ENCODE measurements at places on chromosomes 7 and 10.

GRCh38 chr10:113045147-113046055, 95.4 kb downstream of the TCF7L2 start:
- no peak for DNase-seq
- H3K36me3 ChIP-seq = no peaks in the 10 kb centered on the region
- H3K4me1 ChIP-seq = peaks cover 51% of the 10 kb centered on the region

GRCh38 chr7:29282819-29283414, 88.3 kb downstream of the CHN2 start:
- H3K27me3 ChIP-seq = no peaks in the 10 kb centered on the region
- no peaks in the 10 kb centered on the region for H3K36me3 ChIP-seq
- H3K27ac ChIP-seq = no peak overlapping the region

DNA sequence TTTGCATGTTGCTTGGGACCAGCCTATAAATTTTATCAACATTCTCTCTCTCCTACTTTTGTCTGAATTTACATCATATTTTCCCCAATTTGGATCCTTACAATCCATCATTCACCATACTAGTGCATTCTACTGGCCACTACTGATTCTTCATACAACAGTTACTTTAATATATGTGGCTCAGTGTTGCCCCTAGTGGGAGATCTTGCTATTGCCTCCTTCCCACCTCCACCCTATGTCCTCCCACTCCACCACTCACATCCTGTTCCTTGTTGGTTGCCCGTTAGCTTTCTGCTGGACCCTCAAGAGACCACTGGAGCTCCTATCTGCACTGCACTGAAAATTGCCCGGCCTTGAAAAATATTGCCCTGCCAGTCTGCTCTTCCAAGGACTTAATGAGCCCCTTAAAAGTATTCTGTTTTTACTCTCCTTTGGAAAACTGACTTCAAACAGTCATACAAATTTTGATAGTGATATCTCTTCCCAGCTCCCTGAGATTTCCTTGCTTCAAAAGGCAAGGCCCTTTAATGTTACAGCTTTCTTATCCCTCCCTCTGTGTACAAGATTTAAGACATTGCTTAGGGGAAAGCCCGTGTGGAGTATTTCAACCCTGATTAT, 243.2 kb upstream of the TMEM229A start:
- H3K36me3 ChIP-seq = no peaks in the 10 kb centered on the region
- no peak overlapping the region for H3K4me3 ChIP-seq
- H3K27me3 ChIP-seq = no peaks in the 10 kb centered on the region
- H3K27ac ChIP-seq = no peak overlapping the region
- DNase-seq = no peak
- H3K4me1 ChIP-seq = no peaks in the 10 kb centered on the region

- H3K36me3 ChIP-seq = no peaks in the 10 kb centered on the region
- peaks cover 17% of the 10 kb centered on the region for H3K4me1 ChIP-seq
- no peak overlapping the region for H3K4me3 ChIP-seq
- H3K27me3 ChIP-seq = no peaks in the 10 kb centered on the region
- DNase-seq = no peak
- H3K27ac ChIP-seq = no peak overlapping the region
Observed at GRCh38 chr10:129104266-129105045, 362.6 kb upstream of the MGMT start.

DNA sequence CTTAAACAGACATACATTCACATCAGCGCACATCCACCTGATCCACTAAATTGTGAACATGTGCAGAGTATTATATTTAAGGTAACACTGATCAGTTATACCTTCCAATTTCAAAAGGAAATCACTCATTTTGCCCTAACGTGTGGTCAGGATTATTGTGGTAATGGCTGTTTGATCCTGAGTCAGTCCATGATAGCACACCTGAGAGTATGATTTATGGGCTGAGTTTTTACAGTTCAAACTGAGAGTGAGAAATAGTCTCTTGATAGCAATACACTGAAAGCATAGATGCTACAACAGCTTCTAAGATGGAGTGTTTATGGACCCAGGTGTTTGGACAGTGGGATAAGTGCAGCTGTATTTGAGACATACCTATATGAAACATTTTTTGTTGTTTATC, 96.7 kb downstream of the KIF20B start:
- no peak overlapping the region for H3K4me3 ChIP-seq
- DNase-seq = no peak
- no peaks in the 10 kb centered on the region for H3K36me3 ChIP-seq
- H3K27me3 ChIP-seq = no peaks in the 10 kb centered on the region
- peaks cover 17% of the 10 kb centered on the region for H3K4me1 ChIP-seq

- H3K36me3 ChIP-seq = no peaks in the 10 kb centered on the region
- H3K4me3 ChIP-seq = no peak overlapping the region
- H3K4me1 ChIP-seq = peaks cover 14% of the 10 kb centered on the region
- DNase-seq = no peak
Observed at GRCh38 chr10:43680035-43680434, 31.4 kb upstream of the ZNF32 start.

- no peak overlapping the region for H3K4me3 ChIP-seq
- peaks cover 22% of the 10 kb centered on the region for H3K4me1 ChIP-seq
- no peaks in the 10 kb centered on the region for H3K36me3 ChIP-seq
- no peaks in the 10 kb centered on the region for H3K27me3 ChIP-seq
- DNase-seq = no peak
- H3K27ac ChIP-seq = no peak overlapping the region
Observed at GRCh38 chr10:69316313-69317059, 38.2 kb downstream of the HK1 start.

GRCh38 chr7:159000859-159001435, 143.7 kb downstream of the VIPR2 start:
- DNase-seq = no peak
- H3K4me1 ChIP-seq = peaks cover 4% of the 10 kb centered on the region
- no peaks in the 10 kb centered on the region for H3K27me3 ChIP-seq

DNA sequence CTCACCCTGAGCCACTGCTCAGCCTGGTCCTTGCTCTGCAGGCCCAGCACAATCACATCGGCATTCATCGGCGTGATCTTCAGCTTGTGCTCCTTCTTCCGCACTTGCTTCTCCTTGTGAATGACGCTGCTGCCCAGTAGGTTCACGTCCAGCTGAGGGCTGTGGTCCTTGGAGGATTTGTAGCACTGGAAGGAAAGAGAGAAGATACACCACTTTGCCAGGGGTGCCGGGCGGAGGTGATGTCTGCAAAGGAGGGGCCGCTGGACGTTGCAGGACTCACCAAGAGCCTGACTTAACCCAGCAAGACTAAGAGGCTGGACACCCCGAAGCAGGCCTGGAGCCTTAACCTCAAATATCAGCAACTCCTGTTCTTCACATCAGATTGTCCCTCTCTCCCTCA, 74.8 kb downstream of the VWA2 start:
- H3K36me3 ChIP-seq = no peaks in the 10 kb centered on the region
- no peak overlapping the region for H3K4me3 ChIP-seq
- no peak overlapping the region for H3K27ac ChIP-seq
- H3K27me3 ChIP-seq = no peaks in the 10 kb centered on the region

DNA sequence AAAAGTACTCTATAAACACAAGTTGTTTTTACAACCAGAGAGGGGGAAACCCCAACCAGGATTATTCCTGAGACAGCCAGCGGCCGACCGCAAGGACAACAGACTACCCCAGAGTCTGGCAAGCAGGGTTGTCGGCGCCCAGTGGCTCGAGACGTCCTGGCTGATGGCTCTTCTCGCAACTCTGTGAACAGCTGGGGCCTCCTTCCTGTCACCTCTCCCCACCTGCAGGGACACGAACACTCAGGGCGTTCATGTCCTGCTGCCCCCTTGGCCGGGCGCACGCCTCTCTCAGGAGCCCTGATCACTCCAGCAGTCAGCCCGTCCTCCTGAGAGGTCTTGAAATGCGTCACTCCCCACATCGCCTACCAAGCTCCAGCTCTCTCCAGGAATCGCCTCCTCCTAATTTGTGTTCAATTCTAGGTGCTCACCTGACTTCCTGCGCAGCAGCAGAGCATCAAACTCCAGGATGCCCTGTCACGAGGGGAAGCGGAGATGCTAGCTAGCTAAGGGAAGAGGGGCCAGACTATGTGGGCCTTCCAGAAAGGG, 66.4 kb upstream of the TNRC18 start:
- H3K4me3 ChIP-seq = no peak overlapping the region
- H3K4me1 ChIP-seq = peaks cover 1% of the 10 kb centered on the region
- DNase-seq = no peak
- no peak overlapping the region for H3K27ac ChIP-seq
- H3K36me3 ChIP-seq = peaks cover 9% of the 10 kb centered on the region
- H3K27me3 ChIP-seq = no peaks in the 10 kb centered on the region

GRCh38 chr7:157312941-157313340, 23.9 kb upstream of the DNAJB6 start:
- no peak for DNase-seq
- no peak overlapping the region for H3K27ac ChIP-seq
- no peaks in the 10 kb centered on the region for H3K27me3 ChIP-seq
- no peaks in the 10 kb centered on the region for H3K36me3 ChIP-seq

- no peak for DNase-seq
- H3K4me1 ChIP-seq = no peaks in the 10 kb centered on the region
- H3K27me3 ChIP-seq = no peaks in the 10 kb centered on the region
- no peak overlapping the region for H3K27ac ChIP-seq
Observed at GRCh38 chr7:1810521-1810920, 140.4 kb downstream of the ELFN1 start.

DNA sequence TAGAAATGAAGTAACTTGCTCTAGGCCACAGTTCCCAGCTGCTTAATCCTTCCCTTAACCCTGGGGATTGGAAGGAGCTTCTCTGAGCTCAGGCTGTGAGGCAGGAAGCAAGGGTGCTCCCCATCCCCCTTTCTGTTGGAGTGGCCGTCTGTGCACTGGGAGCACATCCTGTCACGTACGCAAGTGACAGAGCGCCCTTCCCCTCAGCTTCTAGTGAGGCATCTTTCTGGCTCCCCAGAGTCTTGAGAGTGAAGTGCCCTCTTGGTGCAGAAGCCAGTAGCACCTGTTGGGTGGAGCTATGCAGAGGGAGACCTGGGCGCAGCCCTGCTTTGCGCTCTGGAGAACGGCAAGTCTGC, 47.8 kb downstream of the SHH start:
- peaks cover 3% of the 10 kb centered on the region for H3K4me1 ChIP-seq
- DNase-seq = no peak
- H3K36me3 ChIP-seq = peaks cover 30% of the 10 kb centered on the region
- no peak overlapping the region for H3K4me3 ChIP-seq
- no peak overlapping the region for H3K27ac ChIP-seq

DNA sequence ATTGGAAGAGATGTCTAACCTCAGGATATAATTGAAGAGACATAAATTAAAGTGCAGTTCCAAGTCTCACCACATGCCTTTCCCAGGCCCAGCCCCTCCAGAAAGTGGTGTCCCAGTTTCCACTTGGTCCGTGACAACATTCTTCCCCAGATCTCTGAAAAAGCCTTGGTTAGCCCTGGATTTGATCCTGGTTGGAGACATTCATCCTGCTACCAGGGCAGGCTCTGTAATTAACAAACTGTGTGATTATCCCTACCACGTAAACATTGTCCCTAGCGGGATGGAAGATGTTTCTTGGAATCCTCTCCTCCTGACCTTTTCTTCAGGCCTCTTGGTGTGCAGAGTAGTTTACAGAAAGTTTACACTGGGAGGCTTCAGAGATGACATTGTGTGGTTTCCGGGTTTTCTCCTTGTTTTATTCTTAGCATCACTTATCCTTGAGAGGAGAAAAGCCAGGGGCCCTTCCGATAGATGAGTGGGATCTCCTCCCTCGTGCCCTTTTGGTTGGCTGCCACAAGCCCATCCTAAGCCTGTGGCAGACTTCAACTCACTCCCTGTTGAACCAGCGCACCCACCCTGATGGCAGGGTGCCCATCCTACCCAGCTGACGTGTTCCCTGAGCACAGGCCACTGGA, 83.8 kb downstream of the COL13A1 start:
- no peak overlapping the region for H3K4me3 ChIP-seq
- no peaks in the 10 kb centered on the region for H3K27me3 ChIP-seq
- no peaks in the 10 kb centered on the region for H3K4me1 ChIP-seq
- peaks cover 3% of the 10 kb centered on the region for H3K36me3 ChIP-seq
- DNase-seq = no peak

- no peak overlapping the region for H3K27ac ChIP-seq
- no peaks in the 10 kb centered on the region for H3K27me3 ChIP-seq
- DNase-seq = no peak
Observed at GRCh38 chr10:28858646-28859045, 181.3 kb downstream of the BAMBI start.

DNA sequence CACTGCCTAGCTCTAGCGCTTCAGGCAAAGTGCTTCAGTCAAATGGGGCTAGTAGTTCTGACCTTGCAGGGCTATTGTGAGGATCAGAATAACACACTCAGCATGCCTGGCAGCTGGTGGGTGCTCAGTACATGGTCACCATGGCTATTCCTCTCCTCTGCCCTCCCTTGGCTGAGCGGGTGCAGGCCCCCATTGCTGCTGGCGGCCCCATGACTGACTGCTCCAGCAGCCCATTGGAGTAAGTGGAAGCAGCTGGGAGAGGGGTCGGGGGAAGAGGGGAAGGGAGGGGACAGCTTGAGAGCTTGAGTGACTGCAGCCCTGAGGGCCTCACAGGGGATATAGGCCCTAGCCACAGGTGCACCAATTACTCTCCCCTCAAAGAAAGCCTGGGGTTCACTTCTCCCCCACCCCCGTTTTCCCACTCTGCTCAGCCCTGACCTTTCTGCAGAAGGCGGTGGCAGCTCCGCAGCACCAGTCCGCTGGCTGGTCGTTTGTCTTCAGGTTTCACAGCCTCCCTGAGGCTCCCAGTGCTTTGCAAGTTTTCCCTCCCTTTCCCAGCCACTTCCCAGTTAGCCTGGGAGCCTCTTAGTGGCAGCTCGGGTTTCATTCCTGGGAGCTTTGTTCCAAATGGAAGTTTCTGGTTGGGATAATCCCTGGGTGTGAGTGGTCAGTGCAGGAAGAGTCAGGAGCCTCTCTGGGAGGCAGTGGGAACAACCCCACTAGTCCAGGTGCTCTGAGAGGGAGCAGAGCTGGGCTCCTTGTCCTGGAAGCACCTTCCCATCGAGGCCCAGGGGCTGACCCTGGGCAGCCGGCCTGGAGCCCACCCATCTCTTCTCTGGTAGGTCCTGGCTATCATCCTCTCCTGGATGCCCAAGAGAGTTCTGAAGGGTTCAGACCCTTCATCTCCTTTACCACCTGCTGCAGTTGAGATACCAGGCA, 16.3 kb downstream of the FGF8 start:
- DNase-seq = no peak
- H3K36me3 ChIP-seq = no peaks in the 10 kb centered on the region
- H3K27ac ChIP-seq = no peak overlapping the region
- H3K27me3 ChIP-seq = no peaks in the 10 kb centered on the region
- no peaks in the 10 kb centered on the region for H3K4me1 ChIP-seq

- no peaks in the 10 kb centered on the region for H3K36me3 ChIP-seq
- no peak for DNase-seq
- no peaks in the 10 kb centered on the region for H3K4me1 ChIP-seq
- no peak overlapping the region for H3K4me3 ChIP-seq
- H3K27me3 ChIP-seq = no peaks in the 10 kb centered on the region
Observed at GRCh38 chr10:114206902-114207301, 27.7 kb downstream of the TDRD1 start.

DNA sequence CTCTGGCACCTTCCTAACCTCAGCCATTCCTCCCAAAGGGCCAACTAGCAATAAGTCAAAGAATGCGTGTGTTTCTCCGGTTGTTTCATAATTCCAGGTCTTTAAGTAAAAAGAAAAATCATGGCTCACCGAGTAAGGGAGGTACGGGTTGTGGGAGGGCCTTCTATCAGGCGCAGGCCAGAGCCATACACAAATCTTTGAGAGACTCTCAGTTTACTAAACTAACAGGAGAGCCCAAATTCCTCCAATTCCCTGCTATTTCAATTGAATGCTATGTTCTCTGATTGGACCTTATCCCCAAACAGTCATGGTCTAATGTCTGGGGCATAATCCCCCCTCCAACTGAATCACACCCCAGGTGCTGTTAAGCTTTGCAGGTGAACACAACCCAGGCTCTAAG, 26.2 kb upstream of the SLF2 start:
- no peaks in the 10 kb centered on the region for H3K27me3 ChIP-seq
- H3K4me1 ChIP-seq = no peaks in the 10 kb centered on the region
- H3K36me3 ChIP-seq = no peaks in the 10 kb centered on the region
- H3K4me3 ChIP-seq = no peak overlapping the region
- H3K27ac ChIP-seq = no peak overlapping the region

GRCh38 chr10:87603769-87604168, 55.9 kb upstream of the PAPSS2 start:
- no peak overlapping the region for H3K27ac ChIP-seq
- no peaks in the 10 kb centered on the region for H3K27me3 ChIP-seq
- no peak for DNase-seq
